NT2/D1 (cell line): ENCODE measurements at places on chromosomes 7 and 10.

GRCh38 chr7:29214056-29214455 lies 19.5 kb downstream of the CHN2 start:
- DNase-seq = no peak

DNA sequence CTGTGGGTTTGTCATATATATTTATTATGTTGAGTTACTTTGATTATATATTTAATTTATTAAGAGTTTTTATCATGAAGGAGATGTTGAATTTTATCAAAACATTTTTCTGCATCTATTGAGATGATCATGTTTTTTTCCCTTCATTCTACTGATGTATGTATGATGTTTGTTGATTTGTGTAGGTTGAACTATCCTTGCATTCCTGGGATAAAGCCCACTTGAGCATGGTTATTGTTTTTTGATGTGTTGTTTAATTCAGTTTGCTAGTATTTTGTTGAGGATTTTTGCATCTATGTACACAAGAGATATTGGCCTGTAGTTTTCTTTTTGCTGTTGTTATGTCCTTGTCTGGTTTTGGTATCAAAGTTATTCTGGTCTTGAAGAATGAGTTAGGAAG lies 31.1 kb downstream of the SCART1 start:
- DNase-seq = no peak

- no peak for DNase-seq
Observed at GRCh38 chr10:118343549-118343948, 1.4 kb upstream of the FAM204A start.

DNA sequence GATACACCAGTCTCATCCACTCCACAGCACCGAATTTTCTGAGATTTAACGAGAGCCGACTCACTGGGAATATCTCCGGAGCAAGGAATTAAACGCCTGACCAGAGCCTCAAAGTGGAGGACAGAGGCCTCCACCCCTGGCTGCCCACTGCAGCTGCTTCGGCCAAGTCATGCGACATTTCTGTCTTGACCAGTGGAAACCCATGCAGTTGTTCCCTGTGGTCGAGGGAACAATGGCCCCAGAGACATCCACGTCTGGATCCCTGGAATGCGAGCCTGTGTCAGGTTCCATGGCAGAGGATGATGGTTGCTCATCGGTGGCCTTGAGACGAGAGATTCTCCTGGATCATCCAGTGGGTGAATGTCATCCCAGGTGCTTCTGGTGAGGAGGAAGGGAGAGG lies 65.7 kb upstream of the INSIG1 start:
- DNase-seq = no peak

- DNase-seq = no peak
Observed at GRCh38 chr7:30726296-30727006, 25.5 kb upstream of the INMT start.

- no peak for DNase-seq
Observed at GRCh38 chr7:7207876-7208275, 25.5 kb downstream of the C1GALT1 start.

DNA sequence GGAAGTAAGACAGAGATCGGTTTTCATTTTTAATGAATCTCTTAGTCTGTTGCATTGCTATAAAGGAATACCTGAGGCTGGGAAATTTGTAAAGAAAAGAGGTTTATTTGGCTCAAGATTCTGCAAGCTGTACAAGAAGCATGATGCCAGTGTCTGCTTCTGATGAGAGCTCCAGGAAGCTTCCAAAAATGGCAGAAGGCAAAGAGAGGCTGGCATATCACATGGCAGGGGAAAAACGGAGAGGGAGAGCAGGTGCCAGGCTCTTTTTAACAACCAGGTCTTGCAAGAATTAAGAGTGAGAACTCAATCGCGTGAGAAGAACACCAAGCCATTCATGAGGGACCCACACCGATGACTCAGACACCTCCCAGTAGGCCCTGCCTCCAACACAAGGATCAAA lies 125.0 kb upstream of the THSD7A start:
- no peak for DNase-seq

GRCh38 chr7:75660566-75661215 lies 78.0 kb downstream of the HIP1 start:
- no peak for DNase-seq

- DNase-seq = no peak
Observed at GRCh38 chr10:21481407-21481806, 44.1 kb downstream of the SKIDA1 start.

- no peak for DNase-seq
Observed at GRCh38 chr7:112986256-112987031, 100.2 kb downstream of the GPR85 start.

GRCh38 chr7:98659756-98660155 lies 42.7 kb downstream of the NPTX2 start:
- no peak for DNase-seq

DNA sequence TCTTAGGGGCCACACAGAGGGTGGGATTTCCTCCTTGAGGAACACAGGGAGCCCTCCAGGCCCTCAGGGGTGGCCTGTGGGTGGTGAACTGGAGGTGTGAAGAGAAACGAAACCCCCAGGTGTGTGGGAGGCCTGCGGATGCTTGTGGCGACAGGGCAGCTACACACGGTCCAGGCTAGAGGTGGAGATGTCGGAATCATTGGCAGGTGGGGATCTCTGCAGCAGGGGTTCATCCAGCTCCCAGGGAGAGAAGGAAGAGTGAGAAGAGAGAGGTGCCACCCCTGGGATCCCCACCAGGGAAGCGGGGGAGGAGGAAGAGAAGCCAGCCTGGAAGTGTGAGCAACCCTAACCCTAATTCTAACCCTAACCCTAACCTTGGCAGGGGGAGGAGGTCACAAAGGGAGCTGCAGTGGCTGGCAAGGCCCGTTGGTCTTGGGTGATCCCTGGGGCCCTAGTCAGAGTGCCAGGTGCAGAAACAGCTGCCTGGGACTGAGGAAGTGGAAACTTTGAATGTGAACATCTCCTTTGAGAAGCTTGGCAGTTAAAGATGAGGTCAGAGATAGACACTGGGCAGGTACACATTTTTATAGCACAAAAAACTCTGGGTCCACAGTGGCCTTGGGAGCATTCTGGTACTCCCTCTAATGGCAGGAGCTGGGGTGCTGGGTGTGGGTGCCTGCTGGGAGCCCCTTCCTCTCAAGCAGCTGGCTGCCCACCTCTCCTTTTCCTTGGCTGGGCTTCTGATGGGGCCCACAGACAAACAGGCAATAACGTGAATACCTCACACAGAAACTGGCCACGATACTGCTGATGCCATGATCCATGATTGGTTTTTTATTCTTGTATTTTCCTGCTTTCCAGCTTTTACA lies 6.8 kb upstream of the AEBP1 start:
- no peak for DNase-seq

- DNase-seq = no peak
Observed at GRCh38 chr7:50555594-50556140, 9.5 kb downstream of the DDC start.

DNA sequence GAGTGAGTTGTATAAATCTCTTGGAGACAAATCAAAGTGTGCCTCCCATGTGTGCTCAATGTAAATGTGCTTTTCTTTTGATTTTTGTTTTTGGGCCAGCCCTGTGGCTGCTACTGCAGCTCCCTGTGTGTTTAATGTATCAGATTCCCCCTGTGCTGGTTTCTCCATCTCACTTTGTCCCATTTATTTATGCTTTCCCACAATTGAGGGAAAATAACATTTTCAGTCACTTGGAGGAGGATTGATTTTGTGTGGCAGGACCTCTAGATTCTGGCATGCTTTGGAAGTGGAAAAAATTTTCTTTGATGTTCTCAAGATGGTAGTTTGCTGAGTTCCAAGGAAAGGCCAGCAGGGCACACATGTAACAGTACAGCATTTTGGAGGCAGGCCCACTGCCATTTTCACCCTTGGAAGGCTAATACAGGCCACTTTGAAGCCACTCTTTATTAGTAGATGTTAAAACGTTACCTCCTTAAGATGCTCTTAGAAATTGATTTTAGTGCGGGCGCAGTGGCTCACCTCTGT lies 323.6 kb downstream of the BICC1 start:
- DNase-seq = no peak

GRCh38 chr7:110531186-110531585 lies 559.7 kb upstream of the LRRN3 start:
- no peak for DNase-seq

- no peak for DNase-seq
Observed at GRCh38 chr7:107960272-107960671, 42.7 kb downstream of the LAMB1 start.

GRCh38 chr7:10779465-10780399 lies 193.9 kb upstream of the PHF14 start:
- DNase-seq = no peak

GRCh38 chr7:3835109-3835508 lies 534.1 kb downstream of the SDK1 start:
- DNase-seq = no peak
